HS-27A (cell line): ENCODE measurements at places on chromosomes 6 and 20.

GRCh38 chr6:96715608-96716007 lies 121.7 kb downstream of the GPR63 start:
- no peak for DNase-seq

- no peak for DNase-seq
Observed at GRCh38 chr20:47406849-47407682, 50.6 kb upstream of the ZMYND8 start.

GRCh38 chr20:14488212-14488611 lies 150.8 kb upstream of the FLRT3 start:
- no peak for DNase-seq

DNA sequence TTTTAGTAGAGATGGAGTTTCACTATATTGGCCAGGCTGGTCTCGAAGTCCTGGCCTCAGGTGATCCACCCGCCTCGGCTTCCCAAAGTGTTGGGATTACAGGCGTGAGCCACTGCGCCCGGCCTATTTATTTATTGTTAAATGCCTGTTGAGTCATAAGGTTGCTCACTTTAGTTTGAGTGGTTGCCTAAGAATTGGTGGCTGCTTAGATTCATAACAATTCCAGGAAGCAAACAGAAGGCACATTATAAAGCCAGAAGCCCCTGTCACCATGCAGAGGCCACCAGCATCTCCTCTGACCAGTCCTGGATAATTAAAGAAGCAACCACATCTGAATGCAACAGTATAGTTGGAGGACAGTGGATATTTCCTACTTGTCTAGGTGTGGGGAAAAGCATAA lies 24.0 kb upstream of the ARMH2 start:
- no peak for DNase-seq

- DNase-seq: no peak
Observed at GRCh38 chr20:32580970-32581838, 3.9 kb downstream of the NOL4L start.

DNA sequence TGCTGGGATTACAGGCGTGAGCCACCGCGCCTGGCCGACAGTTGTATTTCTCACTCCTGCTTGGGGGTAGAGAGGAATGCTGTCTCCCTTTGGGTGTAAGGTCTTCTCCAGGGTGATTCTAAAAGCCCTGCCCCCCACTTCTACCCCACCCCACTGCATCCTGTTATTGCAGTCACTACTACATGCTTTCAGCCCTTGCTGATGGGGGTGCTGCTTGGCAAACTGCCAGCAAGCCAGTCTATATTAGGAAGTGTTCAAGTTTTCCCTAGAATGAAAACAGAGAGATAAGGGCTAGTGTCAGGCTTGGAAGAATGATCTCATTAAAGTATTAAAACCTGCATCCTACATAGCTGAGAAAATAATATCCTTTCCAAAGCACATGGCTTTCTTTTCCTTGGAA lies 31.3 kb downstream of the TTI1 start:
- no peak for DNase-seq

DNA sequence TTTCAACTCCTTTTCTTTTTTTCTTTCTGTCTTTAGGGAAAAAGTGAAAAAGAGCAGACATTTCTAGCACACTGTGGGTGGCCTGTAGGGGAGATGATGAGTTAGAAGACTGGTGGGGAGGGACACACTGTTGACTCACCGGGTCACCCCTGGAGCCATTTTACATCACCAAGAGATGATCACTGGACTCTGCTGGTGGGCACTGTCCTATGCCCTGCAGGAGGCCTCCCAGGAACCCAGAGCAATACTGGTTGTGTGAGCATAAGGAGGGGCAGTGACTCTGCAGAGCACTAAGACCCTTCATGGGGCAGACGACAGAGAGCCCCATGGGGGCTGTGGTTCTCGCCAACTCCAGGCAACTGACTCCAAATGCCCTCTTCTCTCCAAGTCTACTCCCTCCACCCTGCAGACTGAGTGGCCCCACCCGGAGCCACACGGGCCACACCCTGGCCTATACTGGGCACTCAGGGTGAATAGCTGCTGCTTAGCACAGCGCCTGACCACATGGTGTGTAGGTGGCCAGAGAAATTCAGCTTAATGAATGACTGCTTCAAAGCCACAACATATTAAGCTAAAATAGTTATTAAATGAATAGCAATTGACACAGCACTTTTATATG lies 177.5 kb downstream of the CDC5L start:
- DNase-seq: no peak

- DNase-seq: no peak
Observed at GRCh38 chr6:2407525-2407924, 162.1 kb upstream of the GMDS start.

GRCh38 chr6:146984251-146984924 lies 219.8 kb upstream of the STXBP5 start:
- no peak for DNase-seq

DNA sequence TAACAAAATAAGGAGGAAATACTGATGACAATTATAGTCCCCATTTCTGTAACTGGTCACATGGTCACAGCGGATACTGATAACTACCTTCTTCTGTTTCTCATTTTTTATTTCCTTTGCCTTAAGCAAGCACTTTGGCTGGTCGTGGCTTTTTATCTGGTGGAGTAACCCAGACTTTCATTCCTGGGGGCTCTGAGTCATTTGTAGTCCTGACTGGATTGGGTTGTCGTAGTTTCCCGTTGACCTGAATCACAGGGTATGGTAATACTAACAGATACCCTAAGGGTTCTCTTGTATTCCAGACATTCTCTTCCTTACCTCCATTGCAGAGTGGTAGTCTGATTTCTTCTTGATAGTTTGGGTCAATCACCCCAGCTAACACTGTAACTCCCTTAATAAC lies 500.3 kb upstream of the ADGRB3 start:
- DNase-seq: no peak

DNA sequence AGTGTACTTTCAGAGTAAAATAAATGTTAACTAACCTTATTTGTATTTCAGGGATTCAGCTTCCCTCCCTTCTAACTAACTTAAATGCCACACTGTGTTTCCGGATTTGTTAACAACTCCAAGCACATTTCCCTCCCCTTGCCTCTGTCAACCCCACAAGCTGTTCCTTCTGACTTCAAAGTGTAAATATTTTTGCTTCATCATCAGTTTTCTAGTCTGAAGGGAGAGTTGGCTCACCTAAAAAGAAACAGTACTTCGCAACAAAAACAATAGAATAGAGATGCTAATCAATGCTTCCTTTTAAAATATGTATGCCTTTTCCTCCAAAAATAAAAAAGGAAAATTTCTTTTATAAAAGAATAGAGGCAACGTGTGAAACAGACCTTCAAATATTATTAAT lies 132.6 kb downstream of the THEMIS start:
- DNase-seq: no peak

DNA sequence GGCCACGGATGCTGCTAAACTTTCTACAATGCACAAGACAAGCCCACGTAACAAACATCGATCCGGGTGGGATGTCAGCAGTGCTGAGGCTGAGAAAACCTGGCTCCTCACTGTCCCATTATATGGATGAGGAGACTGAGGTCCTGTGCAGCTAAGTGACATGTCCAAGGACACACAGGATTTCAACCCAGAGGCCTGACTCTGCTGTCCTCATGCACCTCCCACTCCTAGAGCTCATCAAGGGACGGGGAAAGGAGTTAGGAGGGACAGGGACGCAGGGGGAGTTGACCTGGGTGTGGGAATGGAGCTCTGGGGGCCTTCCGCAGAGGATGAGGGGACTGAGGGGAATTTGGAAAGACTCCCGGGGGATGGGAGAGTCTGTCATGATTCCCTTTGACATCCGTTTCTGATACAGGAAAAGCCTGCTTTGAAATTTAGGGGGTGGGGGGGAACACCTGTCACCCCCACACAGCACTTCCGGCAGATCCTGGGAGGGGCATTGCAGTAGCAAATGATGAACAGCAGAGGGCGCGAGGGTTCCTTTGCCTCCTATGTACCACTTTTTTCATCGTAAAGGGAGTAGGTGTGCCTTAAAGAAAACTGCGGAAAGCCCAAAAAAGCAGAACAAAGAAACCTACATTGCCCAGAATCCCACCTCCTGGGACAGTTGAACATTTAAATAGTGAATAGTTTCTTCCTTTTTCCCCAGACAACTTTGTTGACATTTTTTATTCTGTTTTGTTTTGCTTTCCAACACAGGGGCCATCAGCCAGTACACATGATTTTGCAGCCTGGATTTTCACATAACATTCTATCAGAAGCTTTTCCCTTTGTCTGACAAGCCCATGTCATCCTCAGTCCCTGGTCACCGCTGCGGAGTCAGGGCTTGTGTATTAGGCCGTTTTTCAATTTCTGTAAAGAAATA lies 48.6 kb downstream of the SLC2A10 start:
- DNase-seq: peak; percentile 34

- no peak for DNase-seq
Observed at GRCh38 chr20:20303742-20304141, 64.2 kb upstream of the INSM1 start.

GRCh38 chr6:101853231-101854085 lies 459.9 kb downstream of the GRIK2 start:
- no peak for DNase-seq

GRCh38 chr6:149130508-149130907 lies 187.0 kb upstream of the TAB2 start:
- DNase-seq: no peak

GRCh38 chr6:145723646-145724045 lies 11.7 kb downstream of the EPM2A start:
- DNase-seq: no peak

GRCh38 chr20:50054231-50054547 lies 58.8 kb downstream of the UBE2V1 start:
- DNase-seq: no peak
